ENCODE measurements at places on chromosomes 5 and 9.

- no peak for DNase-seq
Observed at GRCh38 chr9:120362446-120362845, 217.5 kb downstream of the CDK5RAP2 start.

- DNase-seq: no peak
Observed at GRCh38 chr9:17776735-17777134, 197.9 kb downstream of the SH3GL2 start.

DNA sequence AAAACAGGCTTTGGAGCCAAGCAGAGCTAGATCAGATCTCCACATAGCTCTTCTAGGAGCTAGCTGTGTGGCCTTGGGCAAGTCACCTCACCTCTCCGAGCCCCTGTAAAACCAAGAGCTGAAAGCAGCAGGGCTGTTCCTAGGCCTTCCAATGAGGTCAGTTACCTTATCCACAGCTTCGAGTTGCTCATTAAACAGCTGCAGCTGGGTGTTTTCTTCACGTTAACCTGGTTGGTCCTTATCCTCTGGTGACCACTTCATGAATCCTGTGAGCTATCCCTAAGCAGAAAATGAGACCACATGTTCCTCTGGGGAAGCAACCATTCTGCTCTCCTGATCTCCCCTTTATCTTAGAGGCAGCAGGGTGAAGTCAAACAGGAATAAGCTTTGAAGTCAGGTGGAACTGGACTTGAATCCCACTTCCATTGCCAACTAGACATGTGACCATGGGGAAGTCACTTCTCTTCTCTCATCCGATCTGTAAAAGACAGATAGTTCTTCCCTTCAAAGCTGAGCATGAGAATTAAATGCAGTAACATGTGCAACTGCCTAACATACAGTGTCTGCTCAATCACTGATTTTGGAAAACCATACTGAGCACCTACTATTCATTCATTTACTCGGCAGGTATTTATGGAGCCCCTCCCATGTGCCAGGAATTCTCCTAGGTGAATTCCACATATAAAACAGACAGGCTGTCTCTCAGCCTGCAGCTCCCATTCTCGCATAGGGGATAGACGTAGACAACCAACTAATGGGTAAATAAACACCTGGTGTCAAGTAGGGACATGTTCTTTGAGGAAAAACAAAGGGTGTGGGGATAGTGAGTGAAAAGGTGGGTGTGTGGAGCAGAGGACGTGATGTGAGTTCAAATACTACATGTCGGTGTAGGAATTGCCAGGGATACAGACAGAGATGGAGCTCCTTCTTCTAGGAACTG lies 111.7 kb upstream of the BOD1 start:
- no peak for DNase-seq

GRCh38 chr9:131578731-131579504 lies 33.6 kb downstream of the PRRT1B start:
- no peak for DNase-seq

DNA sequence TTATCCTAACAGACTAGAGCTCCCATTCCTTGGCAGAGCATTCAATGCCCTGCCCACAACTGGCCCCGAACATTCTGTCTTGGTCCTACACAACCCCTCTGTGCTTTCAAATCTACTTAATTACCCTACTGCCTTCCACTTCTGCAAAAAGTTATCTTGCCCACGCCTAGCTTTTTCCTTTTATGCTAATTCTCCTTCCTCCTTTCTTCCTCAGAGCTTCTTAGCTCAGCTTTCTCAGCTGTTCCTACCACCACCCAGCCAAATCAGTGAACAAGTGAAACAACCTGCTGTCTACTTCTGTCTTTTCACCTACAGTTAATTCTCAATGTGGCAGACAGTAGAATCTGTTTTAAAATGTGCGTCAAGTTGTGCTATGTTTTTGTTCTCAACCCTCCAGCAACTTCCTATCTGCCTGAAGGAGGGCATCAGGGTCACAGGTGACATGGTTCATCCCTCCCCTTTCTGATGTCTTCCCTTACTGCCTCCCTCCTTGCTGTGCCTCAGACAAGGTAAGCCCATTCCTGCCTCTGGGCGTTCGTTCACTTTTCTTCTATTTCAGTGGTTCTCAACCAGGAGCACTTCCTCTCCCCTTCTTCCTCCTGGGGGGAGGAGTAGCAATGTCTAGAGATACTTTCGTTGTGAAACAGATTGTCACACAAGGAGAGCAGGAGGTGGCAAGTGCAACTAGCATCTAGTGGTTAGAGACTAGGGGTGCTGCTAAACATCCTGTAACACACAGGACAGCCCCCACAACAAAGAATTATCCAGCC lies 1.3 kb upstream of the REEP5 start:
- DNase-seq: no peak

- no peak for DNase-seq
Observed at GRCh38 chr9:15386465-15386864, 36.2 kb upstream of the SNAPC3 start.

DNA sequence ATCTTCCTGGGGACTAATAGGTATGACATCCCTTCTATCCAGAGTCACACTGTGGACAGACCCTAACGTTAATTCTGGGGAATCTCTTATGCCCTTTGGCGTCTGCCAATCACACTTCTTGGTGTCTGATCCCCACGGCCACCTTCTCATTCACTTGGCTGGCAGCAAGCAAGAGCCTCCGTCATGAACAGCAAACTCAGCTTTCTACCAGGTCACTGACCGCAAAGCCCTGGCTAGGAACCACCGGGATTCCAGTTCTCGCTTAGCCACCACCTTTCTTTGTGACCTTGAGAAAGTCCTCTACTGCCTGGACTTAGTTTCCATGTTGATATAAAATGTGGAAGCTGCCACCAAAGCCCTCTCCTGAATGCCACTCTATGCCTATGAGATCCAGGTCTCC lies 67.7 kb upstream of the FCN1 start:
- DNase-seq: no peak

- no peak for DNase-seq
Observed at GRCh38 chr5:176436656-176437055, 11.5 kb upstream of the FAF2 start.

- DNase-seq: no peak
Observed at GRCh38 chr5:76445063-76445462, 42.0 kb downstream of the IQGAP2 start.
